Globus pallidus (tissue), 1 donor: ENCODE measurements at places on chromosomes 2 and 18.

- no peak for DNase-seq
Observed at GRCh38 chr2:94982675-94983074, 42.8 kb upstream of the MAL start.

GRCh38 chr2:229422063-229422462, 151.0 kb upstream of the PID1 start:
- peak; percentile 49 for DNase-seq

- DNase-seq = no peak
Observed at GRCh38 chr18:3279201-3280185, 17.6 kb downstream of the MYL12B start.

GRCh38 chr2:62396880-62397279, 109.1 kb downstream of the TMEM17 start:
- DNase-seq = no peak

- DNase-seq = no peak
Observed at GRCh38 chr2:240400371-240401161, 34.9 kb upstream of the GPC1 start.

- no peak for DNase-seq
Observed at GRCh38 chr2:635687-636621, 41.3 kb downstream of the TMEM18 start.

DNA sequence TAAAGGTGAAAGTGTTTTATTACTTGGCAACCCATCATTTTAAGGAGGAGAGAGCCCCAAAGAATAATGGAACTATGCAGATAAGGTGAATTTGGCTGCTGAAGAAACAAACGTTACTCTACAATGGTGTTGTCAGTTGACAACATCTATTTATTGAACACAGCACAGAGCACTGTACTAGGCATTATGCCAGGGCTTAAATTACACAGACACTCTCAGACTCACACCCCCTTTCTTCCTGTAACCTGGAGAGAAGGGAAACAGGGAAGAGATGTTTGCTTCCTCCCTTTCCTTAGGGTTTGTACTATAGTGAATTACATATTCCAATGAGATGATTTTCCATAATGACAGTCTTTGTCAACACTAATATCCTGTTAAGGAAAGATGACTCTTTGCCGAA, 94.0 kb upstream of the ATP5MC3 start:
- DNase-seq = no peak

- no peak for DNase-seq
Observed at GRCh38 chr2:3288470-3289170, 89.0 kb downstream of the EIPR1 start.

DNA sequence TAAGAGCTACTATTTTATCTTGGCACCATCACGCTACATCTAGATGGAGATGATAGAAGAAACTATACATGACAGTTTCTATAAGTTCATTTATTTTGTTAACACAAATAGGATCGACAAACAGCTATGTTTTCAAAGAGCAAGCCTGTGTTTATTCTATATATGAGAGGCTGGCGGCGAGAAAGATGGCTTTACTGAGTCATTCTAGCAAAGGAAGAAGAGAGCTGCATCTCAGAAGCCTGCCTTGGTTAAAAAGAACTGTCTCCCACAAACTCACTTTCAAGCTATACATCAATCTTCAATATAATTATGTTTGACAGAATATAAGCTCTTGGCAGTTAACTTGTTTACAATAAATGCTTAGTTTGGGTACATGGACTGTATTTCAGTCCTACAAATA, 13.0 kb downstream of the SATB2 start:
- no peak for DNase-seq

DNA sequence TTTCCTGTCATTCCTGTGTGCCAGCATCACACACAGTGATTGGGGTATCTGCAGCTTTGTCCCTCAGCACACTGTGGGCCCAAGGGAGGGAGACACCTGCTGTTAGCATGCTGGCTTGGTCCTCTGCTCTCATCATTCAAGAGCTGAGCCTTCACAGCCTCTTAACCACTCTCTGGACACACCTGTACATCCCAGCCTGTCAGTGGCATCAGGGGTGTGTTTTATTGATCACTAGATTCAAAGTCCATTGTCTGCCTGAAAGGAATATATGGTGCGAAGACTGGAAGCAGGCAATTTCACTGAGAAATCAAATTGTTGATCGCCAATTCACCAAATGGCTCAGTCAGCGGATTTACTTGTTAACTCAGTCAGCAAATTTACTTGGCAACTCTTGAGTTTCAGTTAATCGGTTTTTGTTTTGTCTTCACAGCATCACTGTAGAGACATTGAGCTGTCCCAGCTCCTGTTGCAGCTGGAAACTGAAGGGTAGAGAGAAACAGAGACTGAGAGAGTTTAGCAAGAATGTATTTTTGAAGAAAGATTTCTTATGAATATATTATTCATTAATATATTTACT, 56.3 kb upstream of the TMEM200C start:
- no peak for DNase-seq

- no peak for DNase-seq
Observed at GRCh38 chr2:214649440-214650205, 159.9 kb downstream of the BARD1 start.

GRCh38 chr18:10872304-10872703, 277.1 kb downstream of the PIEZO2 start:
- no peak for DNase-seq

GRCh38 chr18:22830511-22830910, 102.6 kb upstream of the RBBP8 start:
- no peak for DNase-seq

- DNase-seq = no peak
Observed at GRCh38 chr2:106130251-106130998, 63.7 kb downstream of the UXS1 start.

- DNase-seq = no peak
Observed at GRCh38 chr2:217795067-217795466, 207.7 kb downstream of the TNS1 start.
